ENCODE measurements at places on chromosomes 2 and 18. TPM values are rescaled to one million over a fixed set of nuclear protein-coding genes. Genes with fewer than 3 reads are reported as not detected.

Gene ZNF236
- 15.4 TPM for total RNA-seq

Gene OSBPL6
- 1.6 TPM for total RNA-seq

Gene TTN
- total RNA-seq = under 0.01 TPM

Gene POTEC
- total RNA-seq = not detected

Gene IDH1
- 87.2 TPM for total RNA-seq

Gene ATP5MC3
- 124 TPM for total RNA-seq

Gene CHST9
- not detected for total RNA-seq

Gene HOXD3
- total RNA-seq = not detected

Data from placental epithelial cell (primary cell).